Fibroblast of mammary gland (primary cell): ENCODE measurements at places on chromosomes 2 and 18.

- DNase-seq, result peak; percentile 83
Observed at GRCh38 chr18:59540780-59541179, 156.4 kb downstream of the CCBE1 start.

GRCh38 chr2:27735263-27735904 is 36.1 kb upstream of the MRPL33 start:
- DNase-seq, result peak; percentile 74

DNA sequence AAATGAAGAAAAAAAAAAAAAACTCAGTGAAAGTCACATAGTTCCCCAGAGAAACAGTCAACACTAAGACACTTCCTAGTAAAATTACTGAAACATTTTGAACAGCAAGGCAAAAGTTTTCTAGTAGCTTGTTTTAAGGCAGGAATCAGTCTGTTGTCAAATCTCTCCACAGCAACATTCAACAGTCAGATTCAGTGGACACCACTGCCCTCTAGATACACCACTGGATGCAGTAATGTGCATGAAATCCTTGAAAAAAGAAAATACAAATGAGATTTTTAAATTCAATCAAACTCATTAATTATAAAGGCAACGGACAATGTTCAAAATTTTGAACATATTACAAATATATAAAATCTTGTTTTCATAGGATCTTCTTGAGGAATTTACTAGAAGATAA is 46.4 kb downstream of the GRB14 start:
- no peak for DNase-seq

DNA sequence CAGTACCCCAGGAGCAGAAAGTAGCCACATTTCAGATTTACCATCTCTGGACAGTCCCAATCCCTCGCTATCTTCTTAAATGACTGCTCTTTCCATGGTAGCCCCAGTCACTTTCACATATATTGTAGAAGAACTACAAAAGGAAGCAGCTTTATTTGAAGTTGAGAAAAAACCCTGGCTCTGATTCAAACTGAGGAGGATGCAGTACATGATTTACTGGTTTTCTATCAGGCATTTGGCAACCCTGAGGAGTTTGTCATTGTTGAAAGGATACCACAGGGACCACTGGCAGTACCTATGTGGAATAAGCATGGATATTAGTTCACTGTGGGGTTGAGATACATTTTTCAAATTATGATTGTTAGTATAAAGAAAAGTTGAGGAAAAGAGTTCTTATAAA is 640.9 kb upstream of the SETBP1 start:
- DNase-seq, result peak; percentile 21

- no peak for DNase-seq
Observed at GRCh38 chr18:28541276-28541930, 364.5 kb upstream of the CDH2 start.
